ENCODE measurements at places on chromosomes 7 and 10.

- DNase-seq = no peak
Measured at GRCh38 chr7:12770227-12770975, 83.0 kb downstream of the ARL4A start.

DNA sequence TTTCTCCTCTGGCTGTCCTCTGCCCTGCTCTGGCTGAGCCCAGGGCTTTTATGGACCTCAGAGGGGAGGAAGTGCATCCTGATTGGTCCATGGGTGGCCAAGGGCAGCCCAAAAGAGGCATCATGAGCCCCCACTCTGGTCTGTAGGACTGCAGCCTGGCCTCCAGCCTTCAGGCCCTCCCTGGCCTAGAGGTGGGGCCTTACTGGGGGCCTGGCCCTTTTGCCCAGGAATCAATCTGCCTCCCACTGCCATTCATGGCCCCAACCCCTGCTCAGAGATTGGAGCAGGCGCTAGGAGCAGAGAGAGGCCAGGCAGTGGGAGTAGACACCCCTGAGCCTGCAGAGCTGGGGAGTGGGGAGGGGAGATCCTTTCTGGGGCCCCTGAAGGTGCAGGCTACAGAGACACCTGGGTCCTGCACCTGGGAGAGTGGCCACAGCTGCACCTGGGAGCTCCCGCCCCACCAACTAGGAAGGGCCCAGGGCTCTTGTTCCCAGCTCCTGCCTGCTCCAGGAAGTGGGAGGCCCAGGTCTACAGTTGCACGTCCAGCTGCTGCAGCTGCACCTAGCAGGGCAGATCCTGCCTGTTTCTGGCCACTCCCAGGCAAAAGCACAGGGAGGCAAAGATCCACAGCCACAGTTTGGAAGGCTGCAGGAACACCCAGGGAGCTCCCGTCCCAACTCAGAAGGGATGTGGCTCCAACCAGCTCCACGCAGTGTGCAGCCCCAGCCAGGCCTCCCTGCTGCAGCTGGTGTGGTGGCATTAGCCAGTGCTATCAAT, 6.4 kb upstream of the DYNC2I1 start:
- no peak for DNase-seq

- no peak for DNase-seq
Measured at GRCh38 chr10:103855852-103856796, 748 bp upstream of the SH3PXD2A start.

GRCh38 chr10:86346799-86347665, 19.6 kb downstream of the GRID1 start:
- DNase-seq = no peak

- no peak for DNase-seq
Measured at GRCh38 chr10:23522345-23522744, 83.5 kb downstream of the OTUD1 start.

Data from stimulated activated CD8-positive, alpha-beta memory T cell treated with anti-CD3 and anti-CD28 coated beads, Interleukin-4, amount 100 ng/mL, for 4 hours (primary cell).